ENCODE measurements at places on chromosomes 16 and 17.

- H3K4me1 ChIP-seq: no peaks in the 10 kb centered on the region
- no peak overlapping the region for H3K4me3 ChIP-seq
- DNase-seq: no peak
- no peaks in the 10 kb centered on the region for H3K27me3 ChIP-seq
Observed at GRCh38 chr16:49684696-49685095, 171.2 kb downstream of the ZNF423 start.

DNA sequence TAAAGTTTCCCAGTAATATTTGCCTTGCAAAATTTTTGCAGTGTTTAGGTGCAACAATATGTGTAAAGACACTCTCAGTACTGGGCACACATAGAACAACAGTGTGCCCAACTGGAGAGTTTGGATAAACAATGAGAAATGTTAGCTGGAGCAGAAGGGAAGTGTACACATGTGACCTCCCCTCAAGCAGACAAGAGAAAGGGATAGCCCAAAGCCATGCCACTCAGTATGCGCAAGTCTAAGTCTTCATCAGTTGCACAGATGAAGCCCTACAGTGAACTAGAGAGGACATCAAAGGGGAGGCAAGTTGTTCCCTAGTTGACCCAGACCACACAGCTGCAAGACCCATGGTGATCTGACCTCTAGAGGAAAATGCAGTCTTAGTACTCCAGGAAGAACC is 97.9 kb upstream of the CDH11 start:
- no peaks in the 10 kb centered on the region for H3K36me3 ChIP-seq
- H3K4me3 ChIP-seq: no peak overlapping the region

DNA sequence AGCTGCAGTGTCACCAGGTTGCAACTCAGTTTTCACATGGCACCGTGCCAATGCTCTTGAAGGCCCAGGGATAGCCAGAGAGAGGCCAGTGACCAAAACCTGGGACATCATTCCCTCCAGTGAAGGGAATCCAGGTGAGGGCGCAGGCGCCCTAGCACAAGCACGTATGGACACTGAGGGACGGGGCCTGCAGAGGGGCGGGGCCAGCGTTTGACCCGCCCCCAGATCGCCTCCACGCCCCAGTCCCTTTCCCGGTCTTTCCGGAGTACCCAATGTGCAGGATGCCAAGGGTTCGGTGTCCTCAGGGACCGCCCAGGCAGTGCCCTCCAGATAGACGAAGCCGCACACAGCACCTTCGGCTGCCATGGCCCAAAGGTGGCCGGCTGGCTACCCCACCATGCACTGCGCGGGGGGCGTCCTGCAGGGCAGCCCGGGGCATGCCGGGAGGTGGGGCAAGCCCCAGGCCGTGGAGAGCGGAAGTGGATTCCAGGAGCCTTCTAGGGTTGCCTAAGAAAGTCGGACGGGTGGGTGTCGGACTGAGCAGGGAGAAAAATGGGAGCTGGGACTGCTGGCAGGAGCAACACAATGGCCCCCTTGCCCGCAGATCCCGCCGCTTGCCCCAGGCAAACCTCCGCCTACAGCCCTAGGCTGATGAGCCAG is 4.6 kb downstream of the SLC12A4 start:
- no peak for DNase-seq
- H3K4me3 ChIP-seq: no peak overlapping the region
- no peaks in the 10 kb centered on the region for H3K27me3 ChIP-seq
- H3K4me1 ChIP-seq: peaks cover 18% of the 10 kb centered on the region
- no peak overlapping the region for H3K27ac ChIP-seq

- H3K4me3 ChIP-seq: no peak overlapping the region
- H3K27me3 ChIP-seq: no peaks in the 10 kb centered on the region
- H3K36me3 ChIP-seq: no peaks in the 10 kb centered on the region
Observed at GRCh38 chr17:44444735-44445105, 55.3 kb upstream of the ITGA2B start.

GRCh38 chr17:77622647-77623046 is 335.9 kb upstream of the TNRC6C start:
- H3K27ac ChIP-seq: no peak overlapping the region
- H3K27me3 ChIP-seq: peaks cover 5% of the 10 kb centered on the region

DNA sequence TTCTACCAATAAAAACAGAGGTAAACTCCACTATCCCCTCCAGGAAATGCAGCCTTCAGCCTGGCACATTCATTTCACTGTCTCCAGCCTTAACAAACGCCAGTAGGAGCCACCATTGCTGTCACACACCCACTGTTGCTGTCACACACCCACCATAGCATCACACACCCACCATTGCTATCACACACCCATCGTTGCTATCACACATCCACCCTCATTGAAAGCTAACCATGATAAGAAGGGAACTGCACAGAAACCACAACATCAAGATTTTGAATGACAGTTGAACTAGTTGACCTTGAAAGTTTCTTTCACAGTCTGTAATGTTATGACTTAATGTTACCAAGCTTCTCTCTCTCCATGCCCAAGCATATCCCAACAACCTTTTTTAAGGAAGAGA is 38.1 kb downstream of the SHCBP1 start:
- H3K4me1 ChIP-seq: peaks cover 14% of the 10 kb centered on the region
- H3K27me3 ChIP-seq: no peaks in the 10 kb centered on the region
- DNase-seq: no peak
- H3K4me3 ChIP-seq: peak overlapping the region; percentile 46

- peaks cover 7% of the 10 kb centered on the region for H3K4me1 ChIP-seq
- no peaks in the 10 kb centered on the region for H3K27me3 ChIP-seq
- H3K27ac ChIP-seq: no peak overlapping the region
- DNase-seq: no peak
Observed at GRCh38 chr16:50072730-50073129, 7.0 kb downstream of the HEATR3 start.

DNA sequence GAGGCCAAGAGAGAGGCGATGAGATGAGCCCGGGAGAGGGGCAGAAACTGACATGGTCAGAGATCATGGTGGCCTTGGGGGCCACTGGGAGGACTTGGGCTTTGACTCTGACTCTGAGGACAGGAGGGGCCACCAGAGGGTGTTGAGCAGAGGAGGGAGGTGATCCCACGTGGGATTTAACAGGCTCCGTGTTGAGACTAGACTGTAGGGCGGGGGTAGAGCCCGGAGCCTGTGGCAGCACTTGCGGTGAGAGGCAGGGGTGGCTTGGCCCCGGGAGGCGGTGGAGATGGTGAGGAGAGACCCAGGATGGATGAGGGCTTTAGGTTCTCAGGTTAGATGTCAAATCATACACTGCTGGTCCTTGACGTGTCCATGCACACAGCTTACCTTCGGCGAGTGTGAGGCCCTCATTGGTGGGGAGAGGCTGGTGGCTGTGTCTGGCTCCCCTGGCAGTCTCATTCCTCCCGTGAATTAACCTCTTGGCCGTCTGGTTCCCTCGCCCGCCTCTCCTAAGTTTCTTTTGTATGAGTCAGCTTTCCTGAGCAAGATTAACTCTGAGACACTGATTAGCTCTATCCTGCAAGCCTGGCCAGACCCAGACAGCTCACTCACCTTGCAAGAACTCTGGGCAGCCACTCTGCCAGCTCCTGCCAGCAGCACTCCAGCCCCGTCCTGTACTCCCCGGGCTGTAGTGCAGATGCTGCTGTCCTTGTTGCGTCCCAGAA is 39.7 kb downstream of the VPS35L start:
- DNase-seq: no peak
- H3K4me3 ChIP-seq: no peak overlapping the region
- peaks cover 32% of the 10 kb centered on the region for H3K36me3 ChIP-seq
- no peaks in the 10 kb centered on the region for H3K27me3 ChIP-seq

DNA sequence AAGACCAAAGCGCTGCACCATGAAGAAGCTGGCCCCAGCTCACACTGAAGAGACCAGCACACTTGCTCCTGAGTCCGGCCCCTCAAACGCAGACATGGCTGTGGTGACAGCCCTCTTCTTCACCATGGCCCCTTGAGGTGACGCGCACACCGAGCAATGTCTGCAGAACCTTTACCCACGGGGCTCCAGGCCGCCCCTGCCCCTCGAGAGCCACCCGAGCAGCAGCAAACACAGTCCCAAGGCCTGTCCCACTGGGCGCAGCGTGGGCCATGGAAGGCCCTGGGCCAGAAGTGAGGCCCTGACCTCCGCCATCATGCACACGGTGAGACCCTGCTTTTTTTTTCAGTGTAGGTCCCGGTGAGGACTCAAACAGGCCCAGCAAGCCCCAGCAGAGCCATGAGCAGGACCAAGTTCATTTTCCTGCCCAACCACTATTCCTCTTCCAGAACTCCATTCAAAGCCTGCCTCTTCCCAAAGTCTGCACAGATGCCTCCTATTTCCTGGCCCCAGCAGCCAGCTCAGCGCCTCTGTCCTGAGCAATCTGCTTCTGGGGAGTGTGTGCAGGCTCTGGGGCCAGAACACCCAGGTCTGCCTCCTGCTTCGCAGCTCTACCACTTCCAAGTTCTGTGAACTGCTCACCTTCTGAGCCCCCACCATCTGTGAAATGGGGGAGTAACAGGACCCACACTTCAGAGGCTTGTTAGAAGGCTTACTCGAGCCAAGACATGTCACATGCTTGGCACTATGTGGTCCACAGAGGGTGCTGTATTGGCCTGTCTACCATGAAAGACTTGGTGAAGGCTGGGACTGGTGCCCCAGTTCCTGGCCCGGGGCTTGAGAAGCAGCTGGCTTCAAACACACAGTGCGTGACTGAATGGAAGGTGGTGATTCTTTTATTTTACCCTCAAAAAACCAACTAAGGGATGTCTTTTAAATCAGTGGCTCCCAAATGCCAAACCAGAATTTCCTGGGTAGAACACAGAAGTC is 35.7 kb upstream of the GSG1L start:
- no peak overlapping the region for H3K4me3 ChIP-seq
- H3K27me3 ChIP-seq: no peaks in the 10 kb centered on the region
- H3K4me1 ChIP-seq: no peaks in the 10 kb centered on the region
- no peak overlapping the region for H3K27ac ChIP-seq

DNA sequence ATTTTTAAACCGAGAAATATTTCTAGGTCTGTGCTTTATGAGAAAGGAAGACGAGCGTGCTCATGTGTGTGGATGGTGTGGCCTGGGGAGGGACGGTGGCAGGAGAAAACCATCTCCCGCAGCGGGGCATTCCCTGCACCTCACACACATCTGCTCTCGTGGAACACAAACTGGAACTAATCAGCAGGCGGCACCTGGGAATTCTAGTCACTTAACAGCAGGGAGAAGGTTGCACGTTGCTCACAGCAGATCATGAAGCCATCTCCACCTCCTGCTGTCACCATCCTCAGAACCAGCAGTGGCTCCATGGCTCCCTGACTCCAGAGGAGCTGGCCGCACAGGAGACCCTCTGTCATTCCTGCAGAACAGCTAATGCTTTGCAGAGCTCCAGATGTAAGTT is 35.2 kb downstream of the ADCY9 start:
- no peaks in the 10 kb centered on the region for H3K36me3 ChIP-seq
- H3K27ac ChIP-seq: no peak overlapping the region
- no peaks in the 10 kb centered on the region for H3K27me3 ChIP-seq
- H3K4me3 ChIP-seq: no peak overlapping the region

GRCh38 chr16:49527611-49528010 is 154.0 kb downstream of the C16orf78 start:
- no peaks in the 10 kb centered on the region for H3K27me3 ChIP-seq
- H3K27ac ChIP-seq: no peak overlapping the region
- H3K36me3 ChIP-seq: no peaks in the 10 kb centered on the region
- H3K4me1 ChIP-seq: no peaks in the 10 kb centered on the region

DNA sequence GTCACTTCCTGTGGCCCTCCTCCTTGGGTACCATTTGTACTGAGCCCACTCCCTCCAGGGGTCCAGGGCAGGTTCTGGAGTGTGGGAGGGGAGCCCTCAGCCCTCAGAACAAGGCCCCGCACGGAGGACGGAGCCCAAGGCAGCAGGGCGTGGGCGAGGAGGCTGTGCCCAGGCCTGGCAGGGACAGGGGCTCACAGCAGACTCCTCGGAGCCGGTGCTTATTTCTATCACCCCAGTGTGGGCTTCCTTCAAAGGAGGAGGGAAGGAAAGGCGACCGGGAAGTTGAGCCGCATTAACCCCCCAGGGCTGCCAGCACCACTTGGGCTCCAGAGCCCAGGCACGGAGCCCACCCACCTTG is 54.0 kb downstream of the ABR start:
- no peak overlapping the region for H3K27ac ChIP-seq
- peaks cover 9% of the 10 kb centered on the region for H3K4me1 ChIP-seq
- H3K4me3 ChIP-seq: no peak overlapping the region
- H3K27me3 ChIP-seq: no peaks in the 10 kb centered on the region
- no peaks in the 10 kb centered on the region for H3K36me3 ChIP-seq

- no peaks in the 10 kb centered on the region for H3K36me3 ChIP-seq
- no peak for DNase-seq
- H3K4me1 ChIP-seq: no peaks in the 10 kb centered on the region
- no peak overlapping the region for H3K4me3 ChIP-seq
- no peak overlapping the region for H3K27ac ChIP-seq
Observed at GRCh38 chr16:57341441-57342303, 16.9 kb upstream of the CCL22 start.

DNA sequence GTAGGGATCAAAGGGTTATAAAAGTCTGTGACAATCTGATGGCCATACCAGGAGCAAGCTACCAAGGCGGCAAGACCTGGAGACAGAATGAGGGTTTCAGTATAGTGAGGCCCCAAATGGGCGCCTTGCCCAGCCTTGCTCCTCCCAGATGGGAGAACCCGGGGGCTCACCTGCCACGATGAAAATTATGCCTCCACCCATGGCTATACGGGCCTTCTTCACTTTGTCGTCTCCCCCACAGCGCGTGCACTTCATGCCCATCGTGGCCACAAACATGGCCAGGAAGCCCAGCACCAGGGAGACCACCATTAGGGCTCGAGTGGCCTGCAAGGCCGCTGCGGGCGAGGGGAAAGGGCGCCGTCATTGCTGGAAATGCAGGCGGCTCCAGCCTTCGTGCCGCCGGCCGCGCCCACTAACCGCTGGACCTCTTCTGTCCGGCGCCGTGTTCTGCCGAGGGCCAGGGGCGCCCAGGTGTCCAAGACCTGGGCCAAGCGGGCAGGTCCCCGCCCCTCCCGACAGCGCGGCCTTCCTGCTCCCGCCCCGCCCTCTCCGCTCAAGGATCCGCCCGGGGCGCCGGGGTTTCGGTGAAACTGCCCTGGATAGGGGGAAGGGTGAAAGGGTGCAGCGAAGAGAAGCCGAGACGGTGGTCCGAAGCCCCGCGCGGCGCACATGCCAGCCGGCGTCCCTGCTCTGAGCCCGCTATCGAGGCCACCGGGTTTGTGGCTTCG is 1.5 kb downstream of the CLDN7 start:
- H3K27me3 ChIP-seq: peaks cover 6% of the 10 kb centered on the region
- peaks cover 15% of the 10 kb centered on the region for H3K36me3 ChIP-seq
- DNase-seq: peak; percentile 20
- H3K27ac ChIP-seq: peak overlapping the region; percentile 25
- peaks cover 34% of the 10 kb centered on the region for H3K4me1 ChIP-seq

DNA sequence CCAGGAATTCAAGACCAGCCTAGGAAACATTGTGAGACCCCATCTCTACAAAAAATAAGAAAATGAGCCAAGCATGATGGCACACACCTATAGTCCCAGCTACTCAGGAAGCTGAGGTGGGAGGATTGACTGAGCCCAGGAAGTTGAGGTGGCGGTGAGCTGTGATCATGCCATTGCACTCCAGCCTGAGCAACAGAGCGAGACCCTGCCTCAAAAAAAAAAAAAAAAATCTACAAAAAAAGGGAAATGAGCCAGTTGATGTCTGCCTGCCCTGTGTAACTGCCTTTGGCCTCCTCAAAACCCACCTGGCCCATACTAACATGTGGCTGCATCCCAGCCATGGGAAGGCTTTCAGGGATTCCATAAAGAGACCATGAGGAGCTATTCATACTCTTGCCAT is 4.5 kb downstream of the RANBP10 start:
- no peaks in the 10 kb centered on the region for H3K27me3 ChIP-seq
- H3K4me3 ChIP-seq: peak overlapping the region; percentile 51
- peak; percentile 35 for DNase-seq
- H3K36me3 ChIP-seq: peaks cover 10% of the 10 kb centered on the region
